ENCODE measurements at places on chromosomes 4 and X.

DNA sequence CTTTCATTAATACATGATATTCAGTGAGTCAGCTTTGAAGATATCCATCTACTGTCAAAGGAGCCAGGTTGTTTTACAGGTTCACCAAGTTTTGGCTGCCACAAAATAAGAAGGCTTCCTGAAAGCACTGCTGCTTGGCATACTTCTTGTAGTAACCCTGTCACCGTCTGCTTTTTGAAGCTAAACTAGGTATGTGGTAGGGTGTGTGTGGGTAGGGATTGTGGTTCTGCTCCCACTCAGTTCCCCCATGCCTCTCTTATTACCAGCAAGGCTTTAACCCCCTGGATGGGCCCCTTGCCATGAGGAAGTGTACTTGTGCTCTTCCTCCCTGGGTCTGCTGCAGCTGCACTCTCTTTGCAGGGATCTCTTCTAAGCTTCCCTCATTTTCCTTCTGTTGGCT lies 191.2 kb downstream of the BANK1 start:
- no peak for DNase-seq

DNA sequence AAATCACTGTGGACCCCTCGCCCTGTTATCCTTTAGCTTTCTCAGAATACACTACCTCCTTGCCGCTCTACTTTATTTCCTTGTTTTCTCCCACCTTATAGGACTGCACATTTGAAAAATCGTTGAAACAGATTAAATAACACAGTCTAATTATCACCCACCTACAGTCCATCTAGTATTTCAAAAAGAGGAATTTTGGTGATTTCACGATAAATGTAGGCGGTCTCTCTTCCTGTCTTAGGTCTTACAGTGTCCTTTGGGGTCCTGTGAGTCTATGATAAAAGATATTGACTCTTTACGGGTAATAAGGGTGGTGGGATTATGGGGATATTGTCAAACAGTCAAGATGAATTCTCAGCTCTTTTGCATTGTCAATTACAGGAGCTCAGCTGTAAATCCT lies 2.4 kb upstream of the TBL1X start:
- no peak for DNase-seq

GRCh38 chr4:1196421-1197183 lies 24.2 kb upstream of the SPON2 start:
- DNase-seq = no peak

- no peak for DNase-seq
Observed at GRCh38 chr4:130563889-130564418, 1468.0 kb downstream of the C4orf33 start.

GRCh38 chr4:181834071-181834470 lies 409.1 kb upstream of the TENM3 start:
- DNase-seq = no peak

DNA sequence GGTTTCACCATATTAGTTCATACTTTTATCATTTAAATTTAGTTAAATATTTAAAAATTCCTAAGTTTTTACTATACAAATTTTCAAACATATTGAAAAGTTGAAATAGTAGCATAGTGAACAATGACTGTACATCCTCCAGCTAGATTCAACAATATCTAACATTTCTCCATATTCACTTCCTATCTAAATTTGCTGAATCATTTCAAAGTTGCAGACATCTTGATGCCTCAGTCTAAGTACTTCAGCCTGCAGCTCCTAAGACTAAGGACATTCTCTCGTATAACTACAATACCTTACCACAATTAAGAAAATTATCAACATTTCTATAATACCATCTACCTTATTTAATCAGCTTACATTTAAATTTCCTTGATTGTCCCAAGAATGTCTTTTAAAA lies 132.7 kb downstream of the TMEM164 start:
- DNase-seq = no peak

DNA sequence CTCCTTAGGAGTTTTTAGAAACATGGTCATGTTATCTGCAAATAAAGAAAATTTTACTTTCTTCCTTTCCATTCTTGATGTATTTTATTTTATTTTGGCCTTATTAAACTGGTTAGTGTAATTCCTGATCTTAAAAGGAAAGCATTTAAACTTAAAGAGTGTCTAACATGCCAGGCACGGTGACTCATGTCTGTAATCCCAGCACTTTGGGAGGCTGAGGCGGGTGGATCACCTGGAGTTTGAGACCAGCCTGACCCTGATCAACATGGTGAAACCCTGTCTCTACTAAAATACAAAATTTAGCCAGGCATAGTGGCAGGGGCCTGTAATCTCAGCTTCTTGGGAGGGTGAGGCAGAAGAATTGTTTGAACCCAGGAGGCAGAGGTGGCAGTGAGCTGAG lies 281.3 kb downstream of the PTTG2 start:
- no peak for DNase-seq

GRCh38 chr4:185005219-185005819 lies 13.0 kb upstream of the HELT start:
- DNase-seq = peak; percentile 77

DNA sequence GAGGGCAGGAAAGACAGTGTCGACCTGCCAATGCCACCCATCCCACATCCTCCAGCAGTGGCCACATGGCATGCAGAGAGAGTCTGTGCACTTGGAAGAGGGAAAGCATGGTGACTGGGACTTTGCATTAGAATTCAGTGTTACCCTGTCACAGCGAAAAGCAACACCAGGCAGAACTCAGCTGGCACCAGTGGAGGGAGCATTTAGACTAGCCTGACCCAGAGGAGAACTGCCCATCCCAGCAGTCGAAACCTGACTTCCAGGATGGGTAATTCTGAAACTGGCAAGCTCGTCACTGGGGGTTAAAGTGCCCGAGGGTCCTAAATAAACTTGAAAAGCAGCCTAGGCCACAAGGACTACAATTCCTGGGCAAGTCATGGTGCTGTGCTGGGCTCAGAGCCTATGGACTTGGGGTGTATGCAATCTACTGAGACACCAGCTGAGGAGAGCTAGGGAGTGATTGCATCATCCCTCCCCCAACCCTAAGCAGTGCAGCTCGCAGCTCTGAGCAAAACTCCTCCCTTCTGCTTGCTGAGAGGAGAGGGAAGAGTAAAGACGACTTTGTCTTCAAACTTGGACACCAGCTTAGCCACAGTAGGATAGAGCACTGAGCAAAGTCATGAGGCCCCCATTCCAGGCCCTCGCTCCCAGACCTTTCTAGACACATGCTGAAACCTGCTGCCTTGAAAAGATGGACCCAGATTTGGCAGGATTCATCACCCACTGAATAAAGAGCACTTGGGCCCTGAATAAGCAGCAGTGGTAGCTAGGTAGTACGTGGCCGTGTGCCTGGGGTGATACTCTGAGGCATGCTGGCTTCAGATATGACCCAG lies 68.8 kb downstream of the DDX60L start:
- DNase-seq = peak; percentile 23

DNA sequence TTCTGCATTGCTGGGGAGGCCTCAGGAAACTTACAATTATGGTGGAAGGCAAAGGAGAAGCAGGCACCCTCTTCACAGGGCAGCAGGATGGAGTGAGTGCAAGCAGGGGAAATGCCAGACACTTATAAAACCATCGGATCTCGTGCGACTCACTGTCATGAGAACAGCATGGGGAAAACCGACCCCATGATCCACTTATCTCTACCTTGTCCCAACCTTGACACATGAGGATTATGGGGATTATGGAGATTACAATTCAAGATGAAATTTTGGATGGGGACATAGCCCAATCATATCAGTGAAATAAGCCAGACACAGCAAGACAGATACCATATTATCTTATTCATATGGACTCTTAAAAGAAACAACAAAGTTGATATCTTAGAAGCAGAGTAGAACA lies 134.9 kb downstream of the C4orf33 start:
- DNase-seq = no peak

GRCh38 chr4:156568041-156568440 lies 403.6 kb downstream of the PDGFC start:
- no peak for DNase-seq

DNA sequence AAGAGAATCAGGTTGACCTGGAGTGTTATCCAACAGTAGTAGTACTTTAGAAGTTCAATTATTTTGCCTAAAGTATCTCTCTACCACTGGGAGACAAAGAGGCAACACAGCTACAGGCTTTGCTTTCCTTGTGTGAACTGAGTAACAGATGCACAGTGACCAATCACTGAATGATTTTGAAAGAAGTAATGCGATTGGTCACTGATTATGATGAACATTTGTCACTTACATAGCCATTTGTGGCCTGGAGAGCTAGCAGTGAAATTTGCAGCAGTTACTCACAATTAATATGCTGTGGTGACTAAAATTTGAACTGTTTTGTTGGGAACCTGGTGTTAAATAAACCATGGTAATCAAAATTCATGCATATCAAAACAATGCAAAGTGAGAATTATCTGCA lies 508.7 kb upstream of the DIPK2B start:
- no peak for DNase-seq

DNA sequence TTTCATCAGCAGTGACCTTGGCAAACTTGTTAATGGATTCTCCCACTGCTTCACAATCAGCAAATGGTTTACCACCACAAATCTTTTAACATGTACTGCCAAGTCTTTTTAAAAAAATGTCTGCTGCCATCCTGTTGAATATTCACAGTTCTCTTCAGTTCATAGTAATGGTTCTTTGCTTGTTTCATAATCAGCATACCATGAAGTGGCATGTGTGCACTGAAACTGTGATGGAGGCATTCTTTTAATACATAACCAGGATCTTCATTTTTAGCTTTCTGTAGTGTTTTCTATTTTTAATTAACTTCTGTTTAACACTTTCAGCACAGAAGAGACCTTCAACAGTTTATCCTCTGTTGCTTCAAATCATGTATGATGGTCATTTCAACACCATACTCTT lies 230.1 kb upstream of the ARSJ start:
- no peak for DNase-seq

DNA sequence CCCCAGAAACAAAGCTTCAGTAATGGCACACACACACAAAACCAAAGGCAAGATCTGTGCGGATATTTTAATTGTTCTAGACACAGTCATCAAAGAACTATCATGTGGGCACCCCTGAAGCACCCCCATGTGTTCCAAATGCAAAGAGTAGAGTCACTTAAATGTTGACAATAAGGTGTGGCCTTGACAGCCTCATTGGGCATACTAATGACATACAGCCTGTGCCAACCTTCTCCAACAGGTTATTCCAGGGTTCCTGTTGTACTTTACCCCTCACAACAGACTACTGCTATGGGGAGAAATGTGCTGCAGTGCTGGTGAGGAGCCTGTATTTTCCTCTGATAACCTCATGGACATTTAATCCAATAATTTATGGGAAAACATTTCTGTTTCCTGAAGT lies 29.8 kb upstream of the CT47C1 start:
- no peak for DNase-seq

- no peak for DNase-seq
Observed at GRCh38 chr4:87502580-87503238, 26.5 kb downstream of the SPARCL1 start.
